ENCODE measurements at places on chromosomes 13 and 19.

GRCh38 chr13:40999416-40999815 lies 19.7 kb downstream of the ELF1 start:
- DNase-seq, result no peak

- DNase-seq, result no peak
These were observed 35.7 kb downstream of the STARD13 start for GRCh38 chr13:33249894-33250293.

GRCh38 chr13:33251131-33251661 lies 34.4 kb downstream of the STARD13 start:
- no peak for DNase-seq

GRCh38 chr19:2619076-2619475 lies 83.4 kb downstream of the GNG7 start:
- no peak for DNase-seq

DNA sequence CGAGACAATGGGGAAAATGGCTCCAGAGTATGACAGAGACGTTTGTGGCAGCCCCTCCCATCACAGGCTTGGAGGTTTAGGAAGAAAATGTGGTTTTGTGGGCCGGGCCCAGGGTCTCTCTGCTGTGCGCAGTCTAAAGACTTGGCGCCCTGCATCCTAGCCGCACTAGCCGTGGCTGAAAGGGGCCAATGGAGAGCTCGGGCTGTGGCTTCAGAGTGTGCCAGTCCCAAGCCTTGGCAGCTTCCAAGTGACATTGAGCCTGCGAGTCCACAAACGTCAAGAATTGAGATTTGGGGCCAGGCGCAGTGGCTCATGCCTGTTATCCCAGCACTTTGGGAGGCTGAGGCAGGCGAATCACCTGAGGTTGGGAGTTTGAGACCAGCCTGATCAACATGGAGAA lies 513.1 kb downstream of the PCDH17 start:
- DNase-seq, result no peak

GRCh38 chr13:73259061-73260017 lies 200.5 kb downstream of the KLF5 start:
- DNase-seq, result no peak

DNA sequence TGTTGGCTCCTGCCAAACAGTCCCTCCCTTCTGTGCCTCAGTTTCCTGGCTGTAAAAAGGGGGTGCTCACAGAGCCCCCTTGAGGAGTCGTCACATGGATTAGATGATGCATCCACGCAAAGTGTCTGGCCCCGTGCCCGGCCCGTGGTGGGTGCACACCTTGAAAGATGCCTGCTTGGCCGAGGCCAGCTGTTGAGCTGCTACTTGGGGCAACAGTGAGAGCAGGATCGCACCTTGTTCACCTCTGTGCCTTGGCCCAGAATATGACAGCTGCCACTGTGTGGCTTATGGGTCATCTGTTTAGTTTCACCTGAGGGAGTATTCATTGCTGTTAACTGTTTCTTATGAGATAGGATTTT lies 17.7 kb downstream of the CRTC1 start:
- no peak for DNase-seq

- no peak for DNase-seq
These were observed 673 bp downstream of the SPATA13 start for GRCh38 chr13:24161010-24161775.

DNA sequence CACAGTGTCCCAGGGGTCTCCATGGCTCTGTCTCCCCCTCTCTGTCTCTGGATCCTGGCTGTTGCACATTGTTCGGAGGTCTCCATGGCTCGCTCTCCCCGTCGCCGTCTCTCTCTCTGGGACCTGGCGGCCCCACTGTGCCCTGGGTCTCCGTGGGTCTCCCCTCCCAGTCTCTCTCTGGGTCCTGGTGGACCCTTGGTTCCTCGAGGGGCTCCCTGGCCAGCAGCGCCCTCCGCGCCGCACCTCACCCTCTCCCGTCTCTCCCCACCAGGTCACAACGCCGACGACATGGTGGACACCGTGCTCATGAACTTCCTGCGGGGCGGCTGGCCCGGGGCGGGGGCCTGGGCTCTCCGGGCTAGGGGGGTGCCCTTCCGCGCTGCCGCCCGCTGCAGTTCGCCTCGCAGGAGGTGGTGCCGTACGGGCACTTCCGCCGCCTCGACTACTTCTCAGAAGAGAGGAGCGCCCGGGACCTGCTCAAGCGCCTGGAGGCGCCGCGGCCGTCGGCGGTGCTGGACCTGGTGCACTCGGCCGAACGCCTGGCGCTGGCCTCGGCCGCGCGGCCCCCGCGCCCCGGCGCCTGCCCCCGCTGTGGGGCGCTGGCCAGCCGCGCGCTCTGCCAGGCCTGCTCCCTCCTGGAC lies 29.1 kb downstream of the SIGLEC5 start:
- no peak for DNase-seq

- no peak for DNase-seq
These were observed 3.6 kb upstream of the MIER2 start for GRCh38 chr19:347946-348861.

GRCh38 chr19:3942790-3943409 lies 10.0 kb downstream of the NMRK2 start:
- DNase-seq, result no peak

GRCh38 chr13:23081901-23082300 lies 98.9 kb upstream of the SGCG start:
- no peak for DNase-seq

DNA sequence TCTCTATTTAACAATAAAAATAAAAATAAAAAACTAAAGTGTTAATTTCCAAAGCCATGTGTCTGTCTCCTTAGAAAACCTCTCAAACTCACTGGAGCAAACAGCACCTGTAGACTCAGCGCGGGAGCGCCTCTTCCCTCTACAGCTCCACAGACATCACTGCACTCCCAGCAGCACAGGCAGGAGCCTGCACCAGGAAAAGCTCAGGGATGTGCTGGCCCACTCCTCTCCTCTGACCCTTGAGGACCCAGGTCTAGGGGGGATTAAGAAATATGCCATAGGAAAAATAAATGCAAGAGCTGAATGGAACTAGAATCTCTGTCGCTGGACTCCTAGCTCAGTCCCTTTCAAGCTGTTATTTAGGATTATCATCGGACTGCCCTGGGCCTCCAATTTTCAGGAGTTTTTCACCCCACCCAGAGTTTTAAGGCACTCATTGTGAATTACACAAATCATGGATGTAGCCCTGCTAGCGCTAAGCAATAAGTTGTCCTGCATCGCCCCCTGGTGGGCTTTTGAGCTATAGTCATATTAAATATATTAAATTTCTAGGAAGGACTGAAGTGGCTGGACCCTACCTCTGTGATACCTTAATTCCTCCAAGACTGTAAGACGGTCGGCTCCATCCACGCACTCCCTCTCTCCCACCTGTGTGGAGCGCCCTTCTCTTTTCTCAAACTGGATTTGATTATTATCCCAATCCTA lies 333.9 kb downstream of the UQCRFS1 start:
- DNase-seq, result no peak

DNA sequence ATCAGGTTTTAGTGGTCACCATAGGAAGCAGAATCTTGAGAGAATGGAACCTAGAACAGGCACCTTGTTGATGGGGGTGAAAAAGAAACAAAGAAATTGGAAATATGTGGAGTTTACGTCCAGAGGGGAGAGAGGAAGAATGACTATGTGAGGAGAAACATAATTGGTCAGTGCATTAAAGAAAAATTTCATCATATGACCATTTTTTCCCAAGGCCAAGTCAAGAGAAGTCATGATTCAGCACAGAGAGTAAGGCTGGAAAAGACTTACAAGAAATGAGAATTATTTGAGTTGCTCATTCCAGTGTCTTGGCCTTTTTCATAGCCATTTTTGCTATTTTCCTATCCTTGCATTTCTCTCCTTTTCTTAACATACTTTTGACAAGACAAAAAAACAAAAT lies 421.7 kb downstream of the EFNB2 start:
- no peak for DNase-seq

- no peak for DNase-seq
These were observed 7.1 kb downstream of the ARHGAP45 start for GRCh38 chr19:1073956-1074517.

DNA sequence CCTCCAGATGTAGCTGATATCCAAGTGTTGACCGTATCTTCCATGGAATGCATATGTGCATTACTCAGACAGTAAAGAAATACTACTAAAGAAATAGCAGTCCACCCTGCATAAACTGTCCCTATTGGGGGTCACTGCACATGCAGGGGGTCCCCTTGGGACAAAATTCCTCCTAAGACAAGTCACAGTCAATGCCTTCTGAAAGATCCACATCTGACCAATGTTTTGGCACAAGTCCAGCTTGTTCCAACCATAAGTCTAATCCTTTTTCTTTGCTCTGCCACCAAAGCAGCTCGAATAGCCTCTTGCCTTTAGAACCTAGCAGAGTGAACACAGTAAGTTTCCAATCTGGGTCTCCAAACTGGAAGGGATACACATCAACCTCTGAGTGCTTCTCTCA lies 87.9 kb downstream of the DIAPH3 start:
- DNase-seq, result no peak

- no peak for DNase-seq
These were observed 323.6 kb downstream of the DLEU7 start for GRCh38 chr13:50519866-50520265.

DNA sequence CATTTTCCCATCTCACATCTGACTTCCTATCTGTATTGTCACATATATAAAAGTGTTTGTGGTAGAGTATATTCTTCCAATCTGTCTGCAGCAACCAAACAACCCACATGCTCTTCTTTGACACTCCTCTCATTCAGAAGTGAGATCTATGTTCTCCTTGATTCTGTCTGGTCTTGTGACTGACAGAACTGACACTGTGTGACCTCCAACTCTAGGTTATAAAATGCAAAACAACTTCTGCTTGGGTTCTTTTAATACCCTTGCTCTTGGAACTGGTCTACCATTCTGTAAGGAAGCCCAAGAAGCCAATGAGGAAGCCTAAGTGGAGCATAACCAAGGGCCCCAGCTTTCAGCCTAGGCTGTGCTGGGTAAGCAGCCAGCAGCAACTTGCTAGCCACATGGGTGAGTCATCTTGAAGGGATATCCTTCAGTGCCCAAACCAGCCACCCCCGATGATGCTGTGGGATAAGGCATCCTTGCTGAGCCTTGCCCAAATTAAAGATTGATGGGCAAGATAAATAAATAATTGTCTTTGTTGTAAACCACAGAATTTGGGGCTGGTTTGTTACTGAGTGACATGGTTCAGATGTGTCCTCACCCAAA lies 18.4 kb upstream of the ITM2B start:
- DNase-seq, result no peak

- no peak for DNase-seq
These were observed 17.4 kb downstream of the WDR62 start for GRCh38 chr19:36072081-36072480.

- DNase-seq, result no peak
These were observed 897 bp downstream of the ETHE1 start for GRCh38 chr19:43525836-43526771.

GRCh38 chr13:66940113-66940512 lies 290.0 kb downstream of the PCDH9 start:
- no peak for DNase-seq

GRCh38 chr19:4380254-4380727 lies 20.1 kb downstream of the SH3GL1 start:
- no peak for DNase-seq

DNA sequence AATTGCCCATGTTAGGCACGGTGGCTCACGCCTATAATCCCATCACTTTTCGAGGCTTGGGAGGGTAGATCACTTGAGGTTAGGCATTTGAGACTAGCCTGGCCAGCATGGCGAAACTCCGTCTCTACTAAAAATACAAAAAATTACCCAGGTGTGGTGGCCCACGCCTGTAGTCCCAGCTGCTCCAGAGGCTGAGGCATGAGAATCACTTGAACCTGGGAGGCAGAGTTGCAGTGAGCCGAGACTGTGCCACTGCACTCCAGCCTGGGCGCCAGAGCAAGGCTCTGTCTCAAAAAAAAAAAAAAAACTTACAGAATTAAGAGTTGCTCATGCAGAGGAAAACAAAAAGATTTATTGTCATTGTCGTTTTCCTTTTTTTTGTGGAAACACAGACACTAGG lies 3.4 kb upstream of the PSMC4 start:
- DNase-seq, result no peak

DNA sequence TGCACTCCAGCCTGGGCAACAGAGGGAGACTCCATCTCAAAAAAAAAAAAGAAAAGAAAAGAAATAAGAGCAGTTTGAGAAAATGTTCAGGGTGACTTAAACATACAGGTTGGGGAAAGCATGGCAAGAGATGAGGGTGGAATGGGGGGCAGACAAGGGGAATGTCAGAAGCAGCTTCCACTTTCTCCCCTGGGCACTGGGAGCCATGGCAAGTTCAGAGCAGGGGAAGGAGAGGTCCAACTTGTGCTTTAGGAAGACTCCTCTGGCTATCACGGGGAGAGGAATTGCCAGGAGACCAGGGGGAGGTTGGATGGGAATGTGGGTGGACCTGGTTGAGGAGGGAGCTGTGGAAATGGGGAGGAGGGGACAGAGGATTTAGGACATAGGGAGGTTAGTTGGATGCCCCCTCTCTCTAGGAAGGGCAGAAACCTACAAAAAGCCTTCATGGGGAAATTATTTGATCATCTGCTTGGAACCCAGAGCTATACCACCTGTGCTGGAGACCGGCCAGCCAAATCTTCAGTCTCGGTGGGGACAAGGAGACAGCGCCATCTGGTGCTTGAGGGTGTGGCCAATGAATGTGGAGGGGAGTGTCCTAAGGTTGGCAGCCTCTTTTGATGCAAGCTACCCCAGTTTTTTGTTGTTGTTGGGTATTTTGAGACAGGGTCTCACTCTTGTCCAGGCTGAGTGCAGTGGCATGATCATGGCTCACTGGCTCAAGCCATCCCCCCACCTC lies 7.3 kb upstream of the STRN4 start:
- DNase-seq, result no peak

DNA sequence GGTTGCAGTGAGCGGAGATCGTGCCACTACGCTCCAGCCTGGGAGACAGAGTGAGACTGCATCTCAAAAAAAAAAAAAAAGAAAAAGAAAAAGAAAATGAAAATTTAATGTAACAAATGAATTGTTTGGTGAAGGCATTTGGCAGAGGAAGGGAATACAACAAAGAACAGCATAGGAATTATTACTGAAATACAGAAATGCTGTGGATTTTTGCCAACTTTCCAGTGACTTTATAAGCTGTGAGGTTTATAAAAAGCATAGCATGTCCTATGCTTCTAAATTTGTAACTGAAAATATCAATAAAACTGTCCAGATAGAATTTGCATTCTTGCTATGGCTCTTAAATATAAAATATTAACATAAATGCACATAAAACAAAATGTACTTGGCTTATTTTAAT lies 112.9 kb upstream of the IRS2 start:
- no peak for DNase-seq

DNA sequence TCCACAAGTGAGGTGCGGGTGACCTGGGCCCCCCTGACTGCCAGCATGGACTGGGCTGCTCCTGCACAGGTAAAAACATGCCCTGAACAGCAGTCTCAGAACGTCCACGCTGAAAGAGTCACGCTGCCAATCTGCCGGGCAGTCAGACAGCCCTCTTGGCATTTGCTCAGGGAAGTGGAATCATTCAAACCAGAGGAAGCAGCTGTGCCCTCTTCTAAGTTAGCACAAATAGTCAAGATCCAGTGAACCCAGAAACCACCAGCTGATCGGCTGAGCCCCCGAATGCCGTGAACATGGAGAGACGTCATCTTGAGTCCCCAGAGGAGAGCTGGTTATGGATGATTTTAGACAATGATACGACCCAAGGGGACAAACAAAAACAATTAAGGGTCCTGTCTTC lies 34.4 kb downstream of the KLF2 start:
- no peak for DNase-seq

GRCh38 chr13:91241221-91241933 lies 106.1 kb upstream of the MIR17HG start:
- DNase-seq, result no peak

- no peak for DNase-seq
These were observed 13.0 kb upstream of the STRN4 start for GRCh38 chr19:46759206-46759605.

All from NCI-H1436 treated with DMSO at 0.1 percent for 48 hours (cell line).